GM12878 (cell line): ENCODE measurements at places on chromosomes 1 and 21.

DNA sequence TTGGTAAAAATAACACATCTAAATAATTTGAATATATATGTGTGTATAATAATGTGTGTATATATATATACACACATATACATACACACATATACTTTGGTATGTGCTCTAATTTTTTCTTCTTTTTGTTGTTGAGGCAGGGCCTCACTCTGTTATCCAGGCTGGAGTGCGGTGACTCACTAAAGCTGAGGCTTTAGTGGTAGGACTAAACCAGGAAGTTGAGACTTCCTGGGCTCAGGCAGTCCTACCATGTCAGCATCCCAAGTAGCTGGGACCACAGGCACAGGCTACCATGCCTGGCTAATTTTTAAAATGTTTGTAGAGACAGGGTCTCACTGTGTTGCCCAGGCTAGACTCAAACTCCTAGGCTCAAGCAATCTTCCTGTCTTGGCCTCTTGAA lies 46.7 kb upstream of the CXADR start:
- DNase-seq: no peak

- no peak for DNase-seq
These were observed 15.5 kb downstream of the DEGS1 start for GRCh38 chr1:224198572-224198971.

GRCh38 chr1:92230736-92231135 lies 13.0 kb downstream of the C1orf146 start:
- DNase-seq: no peak

DNA sequence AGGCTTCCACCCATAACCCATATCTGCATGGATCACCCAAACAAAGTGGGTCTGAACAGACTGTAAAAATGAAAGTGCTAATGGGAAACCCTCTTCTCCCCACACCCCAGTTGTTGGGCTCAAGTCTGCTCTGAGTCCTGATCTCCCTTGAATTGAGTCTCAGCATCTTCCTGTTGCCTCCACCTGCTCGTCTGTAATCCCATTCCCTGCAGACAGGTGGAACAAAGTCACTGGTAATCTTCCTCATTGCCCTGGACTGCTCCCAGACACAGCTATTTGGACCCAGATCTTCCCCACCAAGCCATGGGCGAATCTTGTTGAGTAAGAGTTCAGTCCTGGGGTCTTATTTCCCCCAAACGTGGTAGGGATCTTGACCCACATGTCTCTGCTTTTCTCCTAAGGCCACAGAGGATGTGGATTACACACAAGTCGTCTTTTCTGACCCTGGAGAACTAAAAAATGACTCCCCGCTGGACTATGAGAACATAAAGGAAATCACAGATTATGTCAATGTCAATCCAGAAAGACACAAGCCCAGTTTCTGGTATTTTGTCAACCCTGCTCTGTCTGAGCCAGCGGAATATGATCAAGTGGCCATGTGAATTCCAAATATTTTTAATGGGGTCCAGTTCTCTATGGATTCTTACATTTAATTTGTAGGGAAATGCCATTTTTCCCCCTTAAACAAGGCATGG lies 15.7 kb downstream of the AVPR1B start:
- DNase-seq: no peak

GRCh38 chr1:61953076-61953789 lies 211.0 kb downstream of the PATJ start:
- DNase-seq: no peak

GRCh38 chr1:198773030-198773429 lies 134.2 kb downstream of the PTPRC start:
- no peak for DNase-seq

DNA sequence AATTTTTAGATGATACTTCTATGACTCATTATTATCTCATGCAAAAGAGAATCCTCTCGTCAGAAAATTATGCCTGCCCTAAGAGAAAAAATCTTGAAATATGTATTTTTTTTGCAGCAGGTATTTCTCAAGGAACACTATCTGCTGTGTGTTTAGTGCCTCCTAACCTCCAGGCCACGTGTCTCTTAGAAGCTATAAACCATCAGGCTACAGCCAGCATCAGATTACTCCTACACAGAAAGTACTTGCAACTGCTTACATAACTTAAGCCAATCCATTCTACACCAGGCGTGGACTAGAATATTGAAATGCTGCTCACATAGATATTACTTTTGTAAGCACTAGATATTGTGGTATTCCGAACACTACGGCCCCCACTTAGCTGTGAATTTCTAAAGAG lies 933.4 kb downstream of the PLA2G4A start:
- no peak for DNase-seq

- DNase-seq: no peak
These were observed 191.2 kb downstream of the GABPA start for GRCh38 chr21:25925936-25926335.

GRCh38 chr1:88612292-88612691 lies 71.8 kb upstream of the PKN2 start:
- DNase-seq: no peak

DNA sequence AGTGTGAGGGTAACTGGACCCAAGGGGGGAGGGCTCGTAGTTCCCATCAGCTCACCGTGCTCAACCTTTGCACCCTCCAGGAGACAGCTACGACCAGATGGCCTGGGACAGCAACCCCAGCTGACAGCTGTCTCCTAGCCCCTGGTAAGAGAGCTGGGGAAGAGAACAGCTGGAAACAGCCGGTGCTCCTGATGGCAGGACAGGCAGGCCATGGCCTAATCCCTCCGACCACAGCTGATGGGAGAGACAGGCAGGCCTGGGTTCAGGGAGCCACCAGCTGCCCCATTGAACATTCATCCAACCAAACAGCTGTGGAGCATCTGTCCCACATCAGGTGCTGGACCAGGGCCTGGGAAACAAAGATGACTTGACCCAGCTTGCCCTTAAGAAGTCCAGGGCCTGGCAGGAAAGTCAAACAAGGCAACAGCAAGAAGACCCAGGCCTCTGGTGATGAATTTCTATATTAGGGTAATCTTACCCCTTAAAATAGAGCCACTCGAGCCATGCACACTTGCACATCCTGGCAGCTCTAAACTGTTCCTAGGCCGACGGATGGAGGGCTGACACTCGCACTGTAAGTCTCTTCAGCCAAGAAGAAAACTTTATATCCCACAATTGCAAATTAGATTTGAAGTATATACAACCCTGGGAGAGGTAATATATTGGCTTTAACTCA lies 12.2 kb downstream of the OLFML2B start:
- no peak for DNase-seq

DNA sequence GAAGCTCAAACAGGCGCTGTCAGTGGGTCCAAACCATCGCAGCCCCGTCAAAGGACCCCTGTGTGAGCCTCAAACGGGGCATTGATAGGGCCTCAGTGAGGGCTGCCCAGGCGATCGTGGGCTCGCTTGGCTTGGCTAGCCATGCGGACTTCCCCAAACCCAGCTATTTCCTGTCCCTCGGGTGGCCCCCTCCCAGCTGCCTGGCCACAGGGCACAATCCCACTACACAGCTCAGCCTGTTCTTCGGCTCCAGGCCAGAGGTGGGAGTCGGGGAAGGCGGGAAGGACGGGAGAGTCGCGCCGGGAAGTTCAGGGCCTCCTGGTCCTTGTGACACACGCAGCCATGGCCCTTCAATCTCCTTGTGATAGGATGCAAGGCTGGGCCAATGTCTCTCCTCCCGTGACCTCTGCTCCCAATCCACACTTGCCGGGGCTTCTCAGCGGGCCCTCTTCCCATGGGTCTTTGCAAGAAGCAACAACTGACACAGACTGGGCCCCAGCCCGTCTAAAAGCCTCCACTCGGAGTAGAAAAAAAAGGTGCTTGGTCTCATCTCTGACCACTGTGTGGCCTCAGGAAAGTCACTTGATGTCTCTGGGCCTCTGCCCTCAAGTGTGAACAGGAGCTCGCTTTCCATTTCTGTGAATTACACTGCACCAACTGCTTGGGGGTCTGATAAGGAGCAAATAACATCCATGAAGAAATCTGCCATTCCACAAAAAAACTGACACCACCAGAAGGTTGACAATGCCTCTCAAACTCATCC lies 7.1 kb upstream of the MATN1 start:
- no peak for DNase-seq

- no peak for DNase-seq
These were observed 20.0 kb downstream of the METTL13 start for GRCh38 chr1:171801487-171801891.

DNA sequence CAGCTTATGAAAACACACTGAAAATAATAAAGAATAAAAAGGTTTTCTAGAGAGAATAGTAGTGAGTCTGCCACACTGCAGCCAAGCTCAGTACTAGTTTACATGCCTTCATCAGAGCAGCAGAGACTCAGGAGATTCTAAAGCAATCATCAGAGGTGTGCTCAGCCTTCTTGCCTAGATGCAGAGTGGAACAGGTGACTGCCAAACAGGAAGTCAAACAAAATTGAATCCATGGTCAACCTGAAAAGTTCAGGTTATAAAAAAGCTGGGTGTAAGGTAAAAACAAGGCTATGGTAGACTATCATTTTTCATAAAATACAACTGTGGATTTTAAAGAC lies 165.3 kb upstream of the C1orf105 start:
- DNase-seq: no peak

DNA sequence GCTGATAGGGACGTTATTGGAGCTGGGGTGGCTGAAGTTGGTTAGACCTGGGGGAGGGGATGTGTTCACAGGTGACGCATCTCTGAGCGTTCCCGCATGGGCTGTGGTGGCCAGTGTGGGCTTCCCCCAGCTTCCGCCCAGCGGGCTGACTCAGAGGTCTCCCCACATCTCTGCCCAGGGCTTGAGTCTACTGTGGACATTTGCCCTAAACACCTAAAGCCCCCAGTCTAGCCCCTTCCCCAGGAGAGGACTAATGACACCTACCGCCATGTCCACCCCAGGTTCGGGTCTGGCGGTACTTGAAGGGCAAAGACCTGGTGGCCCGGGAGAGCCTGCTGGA lies 2.0 kb downstream of the AGRN start:
- DNase-seq: no peak

DNA sequence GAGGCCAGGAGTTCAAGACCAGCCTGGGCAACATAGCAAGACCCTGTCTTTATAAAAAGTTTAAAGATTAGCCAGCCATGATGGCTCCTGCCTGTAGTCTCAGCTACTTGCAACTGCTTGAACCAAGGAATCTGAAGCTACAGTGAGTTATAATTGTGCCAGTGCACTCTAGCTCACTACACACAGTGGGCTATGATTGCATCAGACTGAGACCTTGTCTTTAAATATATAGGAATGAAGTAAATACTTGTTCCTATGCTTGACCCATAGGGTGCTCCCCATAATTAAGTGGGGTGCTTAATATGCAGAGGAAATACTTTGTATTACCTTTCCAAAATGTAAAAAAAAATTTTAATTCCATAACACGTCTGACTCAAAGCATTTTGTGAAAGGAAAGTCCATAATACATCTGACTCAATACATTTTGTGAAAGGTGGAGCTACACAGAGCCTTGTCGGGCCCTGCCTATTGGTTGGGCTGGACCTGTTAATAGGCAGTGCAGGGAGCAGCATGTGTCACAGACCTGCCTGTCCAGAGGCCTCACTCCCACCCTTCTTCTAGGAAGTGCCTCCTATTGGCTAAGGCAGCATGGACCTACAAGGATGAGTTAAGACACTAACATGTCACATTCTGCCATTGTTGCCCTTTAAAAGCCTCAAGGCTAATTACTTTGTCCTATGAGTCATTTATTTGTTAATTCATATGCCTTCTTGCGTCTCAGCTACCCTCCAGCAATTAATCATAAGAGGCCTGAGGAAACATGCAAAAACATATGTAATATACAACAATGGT lies 33.6 kb downstream of the CD58 start:
- no peak for DNase-seq

- no peak for DNase-seq
These were observed 82.1 kb upstream of the ARHGAP29 start for GRCh38 chr1:94319319-94320102.

DNA sequence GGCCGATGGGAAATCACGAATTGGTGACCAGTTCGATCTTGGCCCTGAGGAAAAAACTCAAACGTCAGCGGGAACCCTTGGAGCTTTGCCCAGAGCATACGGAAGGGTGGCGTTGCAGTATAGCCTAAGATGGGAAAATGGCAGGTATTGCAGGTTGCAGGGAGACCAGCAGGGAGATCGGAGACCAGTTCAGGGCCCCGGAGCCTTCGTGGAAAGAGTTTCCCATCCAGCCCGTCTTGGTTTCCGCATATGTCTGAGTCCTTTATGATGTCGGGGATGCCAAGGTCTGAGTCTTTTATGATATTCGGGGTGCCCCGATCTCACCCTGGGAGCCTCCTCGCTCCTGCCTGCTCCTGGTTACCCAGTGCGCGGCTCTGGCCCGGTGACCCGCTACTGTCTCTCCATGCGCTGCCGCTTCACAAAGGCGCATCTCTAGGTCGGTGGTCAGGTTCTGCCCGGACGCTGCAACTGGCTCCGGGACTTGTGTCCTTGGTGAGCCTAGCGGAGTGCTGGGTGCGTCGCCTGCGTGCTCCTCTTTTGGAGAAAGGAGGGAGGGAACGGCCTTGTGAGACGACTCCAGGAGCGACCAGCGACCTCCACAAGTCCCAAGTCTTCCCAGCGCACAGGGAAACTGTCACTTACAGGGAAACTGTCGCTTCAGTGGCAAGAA lies 94.2 kb downstream of the PRKAB2 start:
- DNase-seq: no peak

GRCh38 chr1:164914208-164914607 lies 355.2 kb downstream of the PBX1 start:
- DNase-seq: no peak

- DNase-seq: no peak
These were observed 710.6 kb downstream of the MRPL39 start for GRCh38 chr21:24896735-24897124.

DNA sequence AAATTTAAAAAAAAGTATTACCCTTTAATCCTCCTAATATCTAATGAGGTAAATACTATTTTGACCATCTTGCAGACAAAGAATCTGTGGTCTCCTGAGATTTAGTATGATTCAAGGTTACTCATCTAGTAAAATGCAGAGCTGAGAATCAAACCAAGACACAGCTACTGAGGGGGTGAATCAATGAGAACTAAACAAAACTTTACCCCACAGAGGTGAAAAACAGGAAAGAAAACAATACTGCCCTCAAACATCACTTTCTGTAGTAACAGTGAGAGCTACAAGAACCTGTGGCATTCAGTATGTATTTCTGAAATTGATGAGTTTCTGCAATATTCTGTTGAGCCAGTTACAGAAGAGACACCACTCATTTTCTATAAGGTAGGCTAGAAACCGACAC lies 85.1 kb downstream of the JAK1 start:
- DNase-seq: no peak

DNA sequence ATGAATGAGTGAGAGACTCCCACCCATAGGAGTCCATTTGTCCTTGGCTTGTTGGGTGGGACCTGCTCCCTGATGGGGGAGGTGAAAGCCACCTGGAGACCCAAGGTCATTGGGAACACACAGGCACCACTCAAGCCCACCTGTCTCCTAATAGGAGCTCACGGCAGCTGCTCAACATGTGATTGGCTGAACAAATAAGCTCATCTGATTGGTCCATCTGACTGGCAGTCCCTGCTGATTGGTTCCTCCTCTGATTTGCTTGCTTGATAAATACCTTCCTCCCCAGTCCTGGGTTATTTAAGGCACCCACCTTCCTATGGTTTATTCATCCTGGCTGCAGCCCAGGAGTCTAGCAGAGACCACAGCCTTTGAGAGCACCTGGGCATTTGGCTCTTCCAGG lies 502.9 kb downstream of the PTPRU start:
- no peak for DNase-seq
